HTR-8/SVneo (cell line): ENCODE measurements at places on chromosomes 12 and 14.

GRCh38 chr14:95387826-95388445, 68.2 kb upstream of the CLMN start:
- DNase-seq, result no peak

GRCh38 chr14:67955261-67955660, 135.7 kb downstream of the RAD51B start:
- DNase-seq, result no peak

DNA sequence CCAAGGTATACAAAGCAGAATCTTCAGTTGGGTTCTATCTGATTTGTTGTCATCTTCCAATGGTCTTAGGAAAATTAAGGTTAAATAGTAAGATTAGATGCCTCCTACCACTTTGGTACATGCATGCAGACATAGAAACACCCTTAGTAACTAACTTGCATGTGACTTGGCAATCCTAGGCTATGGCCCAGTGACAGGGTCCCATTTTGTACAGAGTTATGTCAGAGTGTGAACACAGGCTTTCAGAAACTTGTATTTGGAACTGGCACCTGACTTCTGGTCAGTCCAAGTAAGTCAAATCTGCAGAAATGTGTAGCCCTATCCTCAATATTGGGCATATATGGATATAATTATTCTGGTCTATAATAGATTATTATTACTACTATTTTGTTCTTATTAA, 53.1 kb downstream of the DAD1 start:
- DNase-seq, result no peak

GRCh38 chr12:27163048-27163715, 80.8 kb upstream of the C12orf71 start:
- no peak for DNase-seq

GRCh38 chr14:56892959-56893358, 82.7 kb upstream of the OTX2 start:
- no peak for DNase-seq

- DNase-seq, result no peak
These were observed 5.4 kb downstream of the MDM1 start for GRCh38 chr12:68326716-68327115.
